ENCODE measurements at places on chromosomes 2 and 18.

- no peak for DNase-seq
These were observed 532 bp downstream of the MYOM1 start for GRCh38 chr18:3219241-3219630.

GRCh38 chr2:112065486-112065885 lies 10.4 kb downstream of the TMEM87B start:
- DNase-seq = no peak

DNA sequence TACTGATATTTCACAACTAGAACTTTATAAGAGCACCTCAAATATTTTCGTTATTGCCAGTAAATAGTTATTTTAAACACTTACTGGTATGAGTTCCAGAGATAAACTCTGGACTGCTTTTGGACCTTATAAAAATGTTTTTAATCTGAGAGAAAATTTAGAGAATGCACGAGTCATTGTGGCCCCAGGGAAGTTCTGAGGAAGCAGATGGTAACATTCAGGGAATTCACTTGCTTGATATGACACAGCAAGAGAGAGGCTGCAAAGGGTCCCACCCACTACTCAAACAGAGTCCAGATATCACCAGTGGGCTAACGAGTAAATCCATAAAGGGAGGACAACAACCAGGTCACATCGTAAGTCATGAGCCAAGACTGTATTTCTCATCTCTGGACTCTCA lies 526.8 kb downstream of the TDRD15 start:
- no peak for DNase-seq

GRCh38 chr2:16756831-16757644 lies 91.4 kb upstream of the CYRIA start:
- peak; percentile 58 for DNase-seq

DNA sequence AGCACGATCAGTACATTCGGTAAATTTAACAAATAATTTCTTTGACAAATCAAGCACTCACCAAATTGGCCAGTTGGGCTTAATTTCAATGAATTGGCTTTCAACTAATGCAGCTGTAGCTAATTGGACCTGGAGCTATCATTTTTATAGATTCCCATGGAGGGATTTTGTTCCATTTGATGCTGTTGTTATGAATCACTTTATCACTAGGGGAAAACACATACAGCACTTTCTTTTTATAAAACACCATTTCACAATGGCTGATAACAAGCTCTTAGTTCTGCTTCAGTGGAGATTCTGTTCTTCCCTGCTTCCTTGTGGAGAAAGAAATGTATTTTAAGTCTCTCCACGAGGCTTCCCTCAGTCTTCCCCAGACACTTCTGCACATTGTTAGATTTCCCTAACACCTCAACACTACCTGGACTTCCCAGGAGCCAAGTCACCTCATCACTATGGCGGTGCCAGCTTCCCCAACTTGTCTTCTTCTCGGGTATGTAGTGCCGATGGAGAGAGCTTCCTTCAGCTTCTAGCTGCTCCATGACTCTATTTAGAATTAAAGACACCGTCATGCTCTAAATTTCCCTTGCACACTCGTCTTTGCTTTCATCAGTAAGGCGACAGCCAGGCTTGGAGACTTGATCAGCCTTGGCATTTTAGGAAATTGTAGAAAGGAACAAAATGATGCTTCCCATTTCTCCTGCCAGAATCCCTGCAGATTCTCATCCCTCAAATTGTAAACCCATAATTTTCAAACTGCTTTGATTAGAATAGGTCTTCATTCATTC lies 72.0 kb downstream of the INPP5D start:
- no peak for DNase-seq

DNA sequence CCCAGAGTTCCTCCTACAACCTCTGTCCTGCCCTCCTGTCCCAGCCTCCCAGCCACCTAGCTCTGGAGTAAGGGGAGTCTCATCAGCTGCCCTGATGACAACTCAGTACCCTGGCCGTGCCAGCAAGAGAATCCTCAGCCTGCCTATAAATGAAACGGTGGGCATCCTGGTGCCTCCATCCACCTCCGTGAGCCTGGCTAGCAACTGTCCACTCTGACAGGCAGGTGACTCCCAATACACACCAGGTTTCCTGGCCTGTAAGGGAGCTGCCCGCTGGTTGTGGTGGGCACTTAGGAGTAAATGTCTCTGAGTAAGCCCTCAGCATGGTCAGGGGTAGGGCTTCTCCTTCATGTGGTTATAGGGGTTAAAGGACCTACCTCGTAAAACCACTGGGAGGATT lies 81.5 kb downstream of the XDH start:
- no peak for DNase-seq

DNA sequence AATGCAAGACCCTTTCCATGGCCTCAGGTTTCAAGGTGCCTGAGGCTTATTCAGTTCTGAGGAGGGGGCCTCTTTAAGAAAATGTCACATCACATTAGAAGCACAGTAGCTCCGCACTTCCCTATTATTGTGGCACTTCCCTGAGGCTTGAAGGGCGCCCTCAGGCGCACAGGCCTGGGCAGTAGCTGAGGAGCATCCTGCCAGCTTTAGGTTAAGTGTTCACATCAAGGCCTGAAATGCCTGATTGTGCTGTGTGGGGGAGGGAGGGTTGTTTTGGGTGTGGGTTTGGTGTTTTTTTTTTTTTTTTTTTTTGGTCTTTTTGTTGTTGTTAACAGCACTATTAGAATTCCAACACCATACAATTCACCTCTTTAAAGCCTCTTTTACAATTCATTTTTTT lies 107.9 kb downstream of the CABLES1 start:
- peak; percentile 67 for DNase-seq

DNA sequence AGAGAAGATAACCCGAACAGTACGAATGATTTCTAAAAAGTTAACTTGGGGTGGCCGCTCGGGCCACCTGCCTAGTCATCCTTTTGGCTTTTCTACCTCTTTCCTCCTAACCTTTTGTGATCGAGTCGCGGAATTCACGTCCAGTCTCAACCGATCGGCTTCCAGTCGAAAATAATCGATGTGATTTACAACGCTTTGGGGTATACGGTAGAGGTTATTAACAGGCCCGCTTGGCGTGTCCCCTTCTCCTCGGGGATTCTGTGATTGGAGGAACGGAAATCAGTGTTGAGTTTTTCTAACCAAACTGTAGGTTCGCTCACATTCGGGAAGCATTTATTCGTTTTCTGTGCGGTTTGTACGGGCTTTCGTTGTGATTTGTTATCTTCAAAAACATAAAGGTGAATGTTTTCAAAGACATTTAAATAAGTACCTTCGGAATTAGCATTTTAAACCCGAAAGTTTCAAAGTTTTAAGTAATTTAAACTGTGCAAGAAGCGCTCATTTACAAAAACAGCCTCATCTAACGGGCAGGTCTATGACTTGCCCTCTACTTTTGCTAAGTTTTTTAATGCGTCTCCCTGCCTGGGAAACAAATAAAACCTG lies 588 bp upstream of the FOXI3 start:
- no peak for DNase-seq

- DNase-seq = no peak
These were observed 16.9 kb downstream of the GPR55 start for GRCh38 chr2:230908092-230908594.

GRCh38 chr2:170084820-170085491 lies 93.0 kb upstream of the MYO3B start:
- no peak for DNase-seq

DNA sequence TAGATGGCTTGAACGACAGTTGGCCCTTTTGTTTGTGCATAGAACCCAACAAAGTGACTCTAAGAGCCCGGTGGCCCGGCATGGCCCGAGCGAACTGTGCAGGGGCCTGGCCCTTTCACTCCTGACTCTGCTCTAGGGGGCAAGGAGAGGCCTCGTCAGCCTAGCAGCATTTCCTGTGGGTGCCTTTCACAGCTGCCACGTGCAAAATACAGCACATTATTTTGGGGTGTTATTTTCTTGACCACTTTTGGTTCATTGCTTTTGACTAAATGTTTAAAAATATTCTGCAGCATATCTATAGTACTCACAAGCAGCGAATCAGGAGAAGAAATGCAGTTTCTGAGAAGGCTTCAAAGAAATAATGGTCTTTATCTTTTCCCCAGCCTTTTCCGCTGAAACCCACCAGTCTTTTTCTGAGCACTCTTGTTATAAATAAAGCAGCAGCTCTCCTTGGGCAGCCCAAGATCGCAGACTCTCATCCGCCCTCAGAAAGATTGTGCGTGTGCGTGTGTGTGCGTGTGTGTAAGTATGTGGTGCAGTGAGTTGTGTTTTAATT lies 31.3 kb downstream of the DGKD start:
- peak; percentile 66 for DNase-seq

DNA sequence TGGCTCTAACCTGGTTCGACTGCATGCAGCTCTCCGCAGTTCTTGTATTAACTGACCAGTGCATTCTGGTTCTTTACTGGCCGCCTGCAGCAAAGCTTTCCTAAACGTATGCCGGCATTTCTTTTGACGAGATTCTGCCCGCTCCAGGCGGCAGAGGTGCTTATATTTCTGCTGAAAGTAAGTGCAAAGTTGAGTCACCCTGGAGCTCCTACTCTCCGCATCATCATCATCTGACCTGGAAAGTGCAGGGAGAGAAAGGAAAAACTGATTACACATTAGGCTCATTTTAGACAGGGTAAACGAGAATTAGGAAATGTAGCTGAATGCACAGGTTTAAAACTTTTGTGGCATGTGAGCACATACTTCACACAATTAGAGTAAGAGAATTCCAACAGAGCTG lies 57.9 kb downstream of the INO80D start:
- DNase-seq = no peak

- no peak for DNase-seq
These were observed 17.8 kb upstream of the KLHL30 start for GRCh38 chr2:238120463-238121298.

GRCh38 chr2:231182513-231182899 lies 15.9 kb upstream of the ARMC9 start:
- no peak for DNase-seq

DNA sequence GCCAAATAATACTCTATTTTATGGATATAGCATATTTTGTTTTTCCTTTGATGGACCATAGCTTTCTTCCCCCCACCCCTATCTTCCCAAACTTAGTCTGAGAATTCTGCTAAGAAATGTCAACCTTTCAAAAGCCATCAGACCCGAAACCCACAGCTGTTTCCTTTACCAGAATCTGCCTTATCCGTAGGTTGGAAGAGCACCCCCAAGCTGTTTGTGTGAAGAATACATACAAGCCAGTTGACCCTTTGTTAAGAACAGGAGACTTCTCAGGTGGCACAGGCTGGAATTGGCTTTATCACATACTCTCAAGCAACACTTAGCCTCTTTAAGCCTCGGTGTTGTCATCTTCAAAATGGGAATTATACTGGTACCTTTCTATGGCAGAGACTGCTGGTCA lies 135.1 kb downstream of the ACTR3 start:
- no peak for DNase-seq

DNA sequence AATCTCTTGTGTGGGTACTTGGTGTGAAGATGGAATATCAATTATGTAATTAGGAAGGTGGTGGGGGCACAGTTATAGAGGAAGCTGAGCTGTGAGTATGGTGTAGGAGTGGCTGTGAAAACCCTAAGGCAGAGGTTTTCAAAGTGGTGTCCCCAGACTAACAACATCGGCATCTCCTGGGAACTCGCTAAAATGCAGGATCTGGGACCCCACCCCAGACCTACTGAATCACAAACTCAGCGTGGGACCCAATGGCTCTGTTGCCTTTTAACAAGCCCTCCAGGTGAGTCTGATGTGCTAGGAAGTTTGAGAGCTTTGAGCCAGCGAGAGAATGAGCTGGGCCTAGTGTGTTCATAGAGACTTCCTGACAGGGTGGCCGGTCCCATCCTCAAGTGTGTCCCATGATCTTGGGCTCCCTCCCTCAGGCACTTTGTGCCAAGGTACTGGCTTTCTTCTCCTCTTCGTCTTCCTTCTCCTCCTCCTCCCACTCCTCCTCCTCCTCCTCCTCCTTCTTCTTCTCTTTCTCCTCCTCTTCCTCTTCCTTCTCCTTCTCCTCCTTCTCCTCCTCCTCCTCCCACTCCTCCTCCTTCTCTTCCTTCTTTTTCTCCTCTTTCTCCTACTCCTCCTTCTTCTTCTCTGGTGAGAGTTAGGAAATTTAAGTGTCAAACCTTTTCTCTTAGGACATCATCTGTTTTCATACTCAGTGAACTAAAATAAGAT lies 86.6 kb downstream of the PDK1 start:
- DNase-seq = no peak

DNA sequence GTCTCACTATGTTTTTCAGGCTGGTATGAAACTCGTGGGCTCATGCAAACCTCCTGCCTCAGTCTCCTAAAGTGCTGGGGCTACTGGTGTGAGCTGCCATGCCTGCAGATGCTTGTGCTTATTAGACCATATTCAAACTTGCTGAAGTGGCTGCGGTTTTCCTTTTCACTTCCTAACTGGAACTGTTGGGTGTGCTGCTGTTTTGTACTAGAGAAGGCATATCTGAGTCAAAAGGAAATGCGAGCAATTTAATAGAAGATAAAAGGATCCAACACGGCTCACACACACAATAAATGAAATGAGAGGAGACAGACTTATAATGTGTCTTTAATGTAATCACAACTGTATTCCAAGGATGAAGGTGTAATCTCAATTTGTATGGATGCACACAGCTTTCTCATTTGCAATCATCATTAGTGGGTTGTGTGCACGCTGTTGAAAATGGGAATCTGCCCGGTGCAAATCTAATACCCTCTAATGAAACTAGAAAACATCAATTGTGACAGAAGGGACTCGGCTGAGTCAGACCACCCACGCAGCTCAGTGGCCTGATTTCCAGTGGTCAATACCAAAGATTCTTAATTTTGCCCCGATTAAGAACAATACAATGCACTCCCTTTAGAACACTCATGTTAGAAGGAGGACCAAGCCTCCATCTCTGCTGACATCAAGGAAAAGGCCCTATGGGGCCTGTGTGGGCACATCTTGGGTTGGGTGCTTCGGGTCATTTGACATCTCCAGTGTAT lies 532.7 kb downstream of the TDRD15 start:
- DNase-seq = no peak

- no peak for DNase-seq
These were observed 157.9 kb downstream of the PXDN start for GRCh38 chr2:1586251-1586922.

DNA sequence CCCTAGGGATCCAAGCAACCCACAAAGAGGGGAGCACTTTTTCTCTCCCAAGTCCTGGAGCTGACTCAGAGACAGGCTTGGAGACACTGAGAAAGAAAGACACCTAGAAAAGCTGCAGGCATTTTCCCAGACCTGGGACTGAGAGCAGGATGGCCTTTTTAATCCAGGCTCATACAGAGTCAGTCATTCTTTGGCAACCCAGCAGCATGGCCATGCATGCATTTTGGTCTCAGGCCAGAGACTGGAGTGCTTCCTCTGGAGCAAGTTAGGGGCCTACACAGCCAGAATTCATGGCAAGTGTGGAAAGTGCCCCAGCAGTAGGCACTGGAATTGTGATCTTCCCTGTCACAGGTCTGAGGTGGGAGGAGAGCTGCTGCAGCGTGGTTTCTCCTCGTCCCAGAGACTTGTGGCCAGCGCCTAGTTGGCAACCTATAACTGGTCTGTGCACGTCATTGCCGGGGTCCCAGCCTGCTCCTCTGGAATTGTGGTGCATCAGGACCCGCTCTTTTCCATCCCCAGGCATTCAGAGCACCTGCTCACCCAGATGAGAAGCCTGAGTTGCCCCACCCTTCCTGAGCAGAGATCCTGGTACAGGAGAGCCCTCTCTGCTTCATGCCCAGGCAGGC lies 231.9 kb upstream of the RAB6C start:
- DNase-seq = no peak
